Placental epithelial cell (primary cell): ENCODE measurements at places on chromosomes 7 and 10. TPM values are rescaled to one million over a fixed set of nuclear protein-coding genes. Genes with fewer than 3 reads are reported as not detected.

Gene NXPH1
- total RNA-seq, result not detected in 2 replicates

Gene STRIP2
- 1.3 and 1.6 TPM in 2 replicates for total RNA-seq

Gene SPDYE5
- not detected in 2 replicates for total RNA-seq

Gene CEP55
- total RNA-seq, result 3.5 and 8.4 TPM in 2 replicates

Gene MSRB2
- 7.5 and 9.0 TPM in 2 replicates for total RNA-seq

Gene GNAT3
- 0.22 TPM in 1 of 2 replicates, not detected in the other for total RNA-seq

Gene PKD2L1
- not detected in 2 replicates for total RNA-seq

Gene NPC1L1
- not detected in 2 replicates for total RNA-seq

Gene TAS2R3
- 2.1 and 3.5 TPM in 2 replicates for total RNA-seq

Gene GPR158
- under 0.01 and 0.11 TPM in 2 replicates for total RNA-seq

Gene CAPZA2
- 69.5 and 97.0 TPM in 2 replicates for total RNA-seq

Gene ANXA11
- 78.1 and 119 TPM in 2 replicates for total RNA-seq

Gene C7orf57
- 0.11 and 0.39 TPM in 2 replicates for total RNA-seq

Gene PNLIP
- not detected in 2 replicates for total RNA-seq

Gene CNTNAP2
- not detected in 2 replicates for total RNA-seq

Gene NEUROG3
- not detected in 2 replicates for total RNA-seq

Gene PALS2
- 31.4 and 40.8 TPM in 2 replicates for total RNA-seq

Gene GPRIN2
- 4.7 TPM in 1 of 2 replicates, not detected in the other for total RNA-seq
